ENCODE measurements at places on chromosomes 1 and 21.

DNA sequence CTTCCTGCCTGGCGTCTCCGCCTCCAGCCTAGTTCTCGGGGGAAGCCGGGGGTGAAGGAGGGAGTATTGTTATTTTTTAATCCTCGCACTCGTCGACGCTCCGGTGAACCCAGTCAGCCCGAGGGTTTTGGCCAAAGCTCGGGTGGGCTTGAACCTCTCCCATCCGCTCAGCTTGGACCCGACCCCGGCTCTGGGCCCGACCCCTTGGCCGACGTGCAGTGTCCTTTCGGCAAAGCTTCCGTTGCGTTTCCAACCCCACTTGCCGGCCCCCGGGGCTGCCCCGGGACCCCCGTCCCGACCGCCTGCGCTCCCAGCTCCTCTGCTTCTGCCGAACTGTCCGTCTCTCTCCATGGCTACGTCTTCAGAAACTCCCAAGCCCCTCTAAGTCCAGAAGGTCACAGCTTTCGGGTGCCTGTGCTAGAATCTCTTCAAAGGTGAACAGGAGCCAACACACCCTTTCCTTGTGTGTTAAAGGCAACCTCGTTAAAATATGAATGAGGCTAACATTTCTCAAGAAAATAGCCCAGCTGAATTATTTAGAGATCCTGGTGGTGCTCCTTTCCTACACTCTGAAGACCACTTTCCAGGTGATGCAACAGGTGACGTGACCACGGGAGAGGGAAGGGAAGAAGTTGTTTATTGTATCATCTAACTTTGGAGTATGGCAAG lies 647 bp downstream of the DESI2 start:
- DNase-seq, result no peak

- DNase-seq, result no peak
Measured at GRCh38 chr21:39217356-39218081, 34.3 kb upstream of the PSMG1 start.

- DNase-seq, result no peak
Measured at GRCh38 chr1:204530932-204531331, 14.7 kb downstream of the MDM4 start.

DNA sequence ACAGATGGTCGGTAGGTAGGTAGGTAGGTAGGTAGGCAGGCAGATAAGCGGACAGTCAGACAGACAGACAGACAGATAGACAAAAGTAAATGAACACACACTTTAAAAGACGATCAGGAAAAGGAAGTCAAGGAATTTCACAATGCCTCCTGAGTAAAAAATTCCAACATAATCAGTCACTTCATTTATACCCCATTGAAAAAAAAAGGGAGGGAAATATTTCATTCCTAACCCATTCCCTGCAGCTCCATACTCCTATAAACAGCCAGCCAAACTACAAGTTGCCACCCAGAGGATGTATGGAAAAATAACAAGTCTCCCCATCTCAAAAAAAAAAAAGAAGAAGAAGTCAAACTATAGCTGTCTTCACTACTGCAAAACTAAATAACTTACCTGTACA lies 43.4 kb downstream of the ZZZ3 start:
- no peak for DNase-seq

DNA sequence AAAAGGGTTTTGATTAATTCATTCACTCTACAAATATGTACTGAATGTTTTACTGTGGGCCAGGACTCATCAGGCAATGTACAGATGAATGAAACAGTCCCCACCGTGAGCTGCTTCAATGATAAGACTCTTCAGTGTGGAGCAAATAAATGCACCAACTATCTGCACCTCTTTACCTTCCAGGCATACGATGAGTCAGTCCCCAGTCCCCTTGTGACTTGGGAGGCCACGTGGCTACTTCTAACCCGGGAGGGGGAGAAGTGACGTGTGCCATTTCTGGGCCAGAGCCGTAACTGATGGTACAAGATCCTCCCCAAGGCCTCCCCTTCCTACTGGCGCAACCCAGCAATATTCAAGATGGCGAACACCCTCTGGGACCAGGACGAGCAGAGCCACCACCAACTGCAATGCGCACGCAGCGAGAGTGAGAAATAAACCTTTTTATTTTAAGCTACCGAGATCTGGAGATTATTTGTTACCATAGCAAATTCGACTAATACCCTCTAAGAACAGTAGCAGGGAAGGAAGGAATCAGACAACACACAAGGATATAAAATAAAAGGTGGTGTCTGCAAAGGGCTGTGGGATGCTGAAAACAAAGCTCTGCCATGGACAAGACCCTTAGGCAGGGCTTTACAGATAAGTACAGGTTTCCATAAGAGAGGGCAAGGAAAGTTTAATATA lies 74.5 kb downstream of the NPHP4 start:
- no peak for DNase-seq

GRCh38 chr1:25885602-25886001 lies 10.1 kb upstream of the PAQR7 start:
- no peak for DNase-seq

DNA sequence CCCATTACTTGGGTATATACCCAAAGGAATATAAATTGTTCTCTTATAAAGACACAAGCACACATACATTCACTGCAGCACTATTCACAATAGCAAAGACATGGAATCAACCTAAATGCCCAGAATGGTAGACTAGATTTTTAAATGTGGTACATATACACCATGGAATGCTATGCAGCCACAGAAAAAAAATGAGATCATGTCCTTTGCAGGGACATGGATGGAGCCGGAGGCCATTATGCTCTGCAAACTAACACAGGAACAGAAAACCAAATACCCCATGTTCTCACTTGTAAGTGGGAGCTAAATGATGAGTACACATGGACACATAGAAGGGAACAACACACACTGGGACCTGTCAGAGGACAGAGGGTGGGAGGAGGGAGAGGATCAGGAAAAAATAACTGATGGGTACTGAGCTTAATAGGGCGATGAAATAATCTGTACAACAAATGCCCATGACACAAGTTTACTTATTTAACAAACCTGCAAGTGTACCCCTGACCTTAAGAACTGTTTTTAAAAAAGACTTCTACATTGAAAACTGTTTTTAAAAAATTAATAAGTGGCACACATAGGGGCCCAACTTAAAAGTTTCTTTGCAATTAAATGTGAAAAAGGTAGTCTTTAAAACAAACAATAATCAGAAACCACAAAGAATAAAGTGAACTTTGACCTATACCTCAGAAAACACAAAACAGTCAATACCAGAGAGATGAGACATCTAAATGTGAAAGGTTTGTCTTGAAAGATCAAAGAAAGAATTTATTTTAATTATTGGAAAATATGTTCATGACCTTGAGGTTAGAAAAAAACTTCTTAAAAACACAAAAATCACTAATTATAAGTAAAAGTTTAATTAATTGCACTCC lies 75.2 kb downstream of the CDC42BPA start:
- no peak for DNase-seq

GRCh38 chr1:82706741-82707140 lies 906.0 kb downstream of the ADGRL2 start:
- DNase-seq, result no peak

GRCh38 chr1:52209429-52209828 lies 67.5 kb downstream of the ZFYVE9 start:
- DNase-seq, result no peak

- DNase-seq, result no peak
Measured at GRCh38 chr1:199292896-199293295, 654.1 kb downstream of the PTPRC start.

DNA sequence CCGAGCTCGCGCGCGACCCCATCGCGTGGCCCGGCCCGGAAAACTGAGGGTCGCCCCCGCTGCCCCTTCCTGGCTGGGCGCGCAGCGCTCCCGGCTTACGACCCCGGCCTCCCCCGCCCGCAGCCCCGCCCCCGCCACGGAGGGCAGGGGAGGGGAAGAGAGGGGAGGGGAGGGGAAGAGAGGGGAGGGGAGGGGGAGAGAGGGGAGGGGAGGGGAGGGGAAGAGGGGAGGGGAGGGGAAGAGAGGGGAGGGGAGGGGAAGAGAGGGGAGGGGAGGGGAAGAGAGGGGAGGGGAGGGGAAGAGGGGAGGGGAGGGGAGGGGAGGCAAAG lies 6.7 kb upstream of the ANKRD65 start:
- no peak for DNase-seq

GRCh38 chr1:213162862-213163261 lies 111.8 kb downstream of the RPS6KC1 start:
- DNase-seq, result no peak

GRCh38 chr1:203129501-203130231 lies 2.1 kb downstream of the ADORA1 start:
- no peak for DNase-seq

- peak; percentile 86 for DNase-seq
Measured at GRCh38 chr1:167714098-167714438, 7.7 kb upstream of the MPZL1 start.

GRCh38 chr1:197838836-197839235 lies 63.6 kb upstream of the DENND1B start:
- no peak for DNase-seq

DNA sequence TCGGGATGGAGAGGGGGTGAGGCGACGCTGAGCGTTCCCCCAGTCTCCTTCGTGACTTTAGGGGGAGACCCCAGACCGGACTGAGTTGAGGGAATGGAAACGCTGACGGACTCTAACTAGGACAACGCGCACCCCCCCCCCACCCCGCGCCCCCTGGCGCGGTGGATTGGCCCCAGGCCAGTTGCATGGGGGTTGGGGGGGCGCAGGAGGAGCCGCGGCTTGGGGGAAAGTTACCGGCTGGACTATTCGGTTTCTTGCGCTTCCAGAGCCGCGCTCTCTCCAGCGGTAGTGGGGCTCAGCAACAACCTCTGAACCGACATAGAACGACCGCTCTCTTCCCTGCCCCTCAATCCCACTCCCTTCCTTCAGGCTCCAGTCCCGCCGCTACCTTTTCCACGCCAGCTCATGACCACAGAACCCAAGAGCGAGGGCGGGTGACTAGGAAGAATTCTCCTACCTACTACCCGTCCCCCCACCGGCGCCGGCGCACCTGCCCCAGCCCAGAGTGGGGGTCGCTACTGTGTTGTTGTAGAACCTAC lies 694 bp downstream of the ZBTB7B start:
- DNase-seq, result no peak

- no peak for DNase-seq
Measured at GRCh38 chr1:91556556-91556955, 55.9 kb downstream of the CDC7 start.

DNA sequence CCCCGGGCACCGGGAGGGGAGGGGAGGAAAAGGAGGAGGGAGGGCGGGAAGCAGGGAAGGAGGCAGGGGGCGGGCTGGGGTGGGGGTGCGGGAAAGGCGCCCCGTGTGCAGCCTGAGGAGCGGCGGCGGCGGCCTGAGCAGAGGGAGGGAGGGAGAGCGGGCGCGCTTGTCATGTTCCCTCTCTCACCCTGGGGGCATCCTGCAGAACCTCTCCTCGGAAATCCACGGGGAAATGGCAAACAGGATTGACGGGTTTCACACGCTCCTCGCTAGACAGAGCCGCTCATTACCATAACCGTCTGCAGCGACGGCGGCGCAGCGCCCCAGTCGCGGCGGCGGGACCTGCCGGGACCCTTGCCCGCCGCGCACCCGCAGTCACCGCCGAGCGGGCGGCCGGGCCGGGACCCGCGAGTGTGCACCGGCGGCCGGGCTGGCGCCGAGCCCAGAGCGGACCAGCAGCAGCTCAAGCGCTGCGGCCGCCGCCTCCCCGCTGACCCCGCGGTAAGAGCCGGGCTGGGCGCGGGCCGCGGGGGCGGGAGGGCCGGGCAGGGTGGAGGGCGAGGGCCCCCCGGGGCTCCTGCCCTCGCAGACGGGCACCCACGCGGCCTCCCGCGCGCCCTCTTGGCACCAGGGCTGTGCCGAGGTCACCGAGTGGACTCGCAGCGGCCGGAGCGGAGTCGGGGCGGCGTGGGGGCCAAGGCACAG lies at the start of gene SERTAD4:
SERTAD4 (plus strand) TSS at position 286 of the 705 bp plus-strand sequence. CDS start 5,165 bp downstream, outside the sequence.
- DNase-seq, result no peak

DNA sequence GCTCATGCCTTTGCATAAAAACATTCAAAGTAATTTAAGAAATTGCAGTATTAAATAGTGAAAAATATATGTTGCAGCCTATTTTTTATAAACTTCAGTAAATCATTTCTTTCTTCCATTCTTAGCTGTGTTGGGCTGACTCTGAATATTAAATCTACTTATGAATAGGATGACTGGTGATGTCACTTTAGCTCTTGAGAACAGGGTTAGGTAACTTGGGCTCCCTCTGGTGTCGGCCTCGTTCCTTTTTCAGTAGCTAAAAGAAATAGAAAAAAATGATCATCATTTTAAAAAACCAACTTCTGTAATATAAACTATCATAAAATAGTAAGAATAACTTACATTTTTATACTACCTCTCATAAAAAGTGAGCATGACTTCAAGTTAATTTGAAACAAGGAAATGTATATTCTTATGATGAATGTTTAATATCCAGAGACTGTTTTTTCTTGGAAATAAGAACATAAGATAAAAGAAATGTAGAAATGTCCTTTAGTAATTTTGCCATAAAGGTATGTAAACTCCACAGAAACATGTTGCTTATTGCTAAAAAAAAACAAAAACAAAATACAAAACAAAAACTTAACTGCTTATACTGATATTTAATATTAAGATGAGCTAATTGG lies 26.8 kb upstream of the NCAM2 start:
- DNase-seq, result peak; percentile 47

GRCh38 chr21:37571442-37571841 lies 204.9 kb downstream of the DYRK1A start:
- DNase-seq, result no peak

DNA sequence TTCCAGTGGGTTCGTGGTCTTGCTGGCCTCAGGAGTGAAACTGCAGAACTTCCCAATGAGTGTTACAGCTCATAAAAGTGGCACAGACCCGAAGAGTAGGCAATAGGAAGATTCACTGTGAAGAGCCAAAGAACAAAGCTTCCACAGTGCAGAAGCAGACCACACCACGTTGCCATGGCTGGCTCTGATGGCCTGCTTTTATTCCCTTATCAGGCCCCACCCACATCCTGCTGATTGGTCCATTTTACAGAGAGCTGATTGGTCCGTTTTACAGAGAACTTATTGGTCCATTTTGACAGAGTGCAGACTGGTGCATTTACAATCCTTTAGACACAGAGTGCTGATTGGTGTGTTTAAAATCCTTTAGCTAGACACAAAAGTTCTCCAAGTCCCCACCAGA lies 131.4 kb upstream of the CHRM3 start:
- DNase-seq, result no peak

GRCh38 chr1:206834711-206835110 lies 30.7 kb upstream of the IL20 start:
- DNase-seq, result no peak

DNA sequence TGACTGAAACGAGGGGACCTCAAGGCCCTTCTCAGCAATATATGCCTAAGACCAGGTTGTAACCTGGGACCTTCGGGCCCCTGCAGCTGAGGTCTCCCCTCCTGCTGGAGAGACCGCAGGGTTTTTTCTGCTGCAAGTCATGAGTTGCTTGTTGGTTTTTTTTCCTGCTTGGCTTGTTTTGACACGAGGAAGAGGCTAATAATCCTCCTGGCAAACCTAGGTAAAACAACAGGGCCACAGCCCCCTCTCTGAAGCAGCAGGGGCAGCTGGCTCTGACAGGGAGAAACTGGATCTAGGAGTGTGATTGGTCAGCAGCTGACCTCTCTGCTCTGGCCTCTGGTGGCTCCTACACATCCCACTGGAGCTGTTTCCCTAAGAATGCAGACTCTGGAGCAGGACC lies 69.0 kb downstream of the CD34 start:
- no peak for DNase-seq

- DNase-seq, result no peak
Measured at GRCh38 chr1:8463144-8463927, 145.4 kb downstream of the SLC45A1 start.
